Lower leg skin (tissue), 4 donors: ENCODE measurements at places on chromosomes 3 and 15. TPM values are rescaled to one million over a fixed set of nuclear protein-coding genes. Genes with fewer than 3 reads are reported as not detected.

DNA sequence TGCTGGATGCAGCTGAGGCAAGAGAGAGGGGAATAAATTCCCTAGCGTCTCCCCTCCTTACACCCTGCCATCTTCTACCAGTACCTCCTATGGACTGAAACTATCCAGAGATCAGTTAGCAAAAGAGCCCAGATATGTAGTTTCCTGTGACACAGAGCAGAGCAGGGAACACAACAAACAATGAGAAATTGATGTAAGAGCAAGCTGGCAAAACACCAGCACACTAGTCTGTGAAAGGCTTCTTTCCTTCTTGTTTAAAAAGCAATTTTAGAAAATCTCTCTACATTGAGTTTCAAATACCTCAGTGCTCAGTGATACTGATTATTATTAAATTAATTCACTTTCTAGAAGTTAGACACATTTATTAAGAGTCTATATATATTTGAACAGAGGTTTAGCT lies 215.6 kb upstream of the AZI2 start:
- no peak for DNase-seq

- DNase-seq = no peak
Measured at GRCh38 chr3:154011036-154011435, 110.2 kb upstream of the ARHGEF26 start.

DNA sequence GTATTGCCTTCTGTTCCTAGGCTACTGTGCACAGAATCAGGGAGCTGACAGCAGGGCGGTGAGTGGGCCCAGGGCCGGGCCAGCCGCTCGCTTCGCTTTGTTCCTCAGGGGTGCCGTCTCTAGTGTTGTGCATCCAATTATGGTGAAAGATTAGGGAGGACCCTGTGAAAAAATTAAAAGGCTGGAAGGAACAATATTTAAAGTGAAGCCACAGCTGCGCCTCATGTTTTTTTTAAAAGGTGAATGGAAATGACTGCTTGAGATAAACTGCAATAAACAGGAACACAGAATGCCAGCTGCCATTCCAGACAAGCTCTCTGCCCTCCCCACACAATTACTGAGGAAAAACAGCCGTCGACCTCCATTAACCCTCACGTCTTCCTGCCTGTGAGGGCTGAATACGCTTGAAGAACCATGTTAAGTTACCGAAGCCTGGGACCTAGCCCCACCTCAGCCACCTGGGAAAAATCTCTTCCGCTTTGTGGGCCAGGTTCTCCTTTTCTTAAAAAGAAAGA lies 132.0 kb upstream of the IL12A start:
- no peak for DNase-seq

DNA sequence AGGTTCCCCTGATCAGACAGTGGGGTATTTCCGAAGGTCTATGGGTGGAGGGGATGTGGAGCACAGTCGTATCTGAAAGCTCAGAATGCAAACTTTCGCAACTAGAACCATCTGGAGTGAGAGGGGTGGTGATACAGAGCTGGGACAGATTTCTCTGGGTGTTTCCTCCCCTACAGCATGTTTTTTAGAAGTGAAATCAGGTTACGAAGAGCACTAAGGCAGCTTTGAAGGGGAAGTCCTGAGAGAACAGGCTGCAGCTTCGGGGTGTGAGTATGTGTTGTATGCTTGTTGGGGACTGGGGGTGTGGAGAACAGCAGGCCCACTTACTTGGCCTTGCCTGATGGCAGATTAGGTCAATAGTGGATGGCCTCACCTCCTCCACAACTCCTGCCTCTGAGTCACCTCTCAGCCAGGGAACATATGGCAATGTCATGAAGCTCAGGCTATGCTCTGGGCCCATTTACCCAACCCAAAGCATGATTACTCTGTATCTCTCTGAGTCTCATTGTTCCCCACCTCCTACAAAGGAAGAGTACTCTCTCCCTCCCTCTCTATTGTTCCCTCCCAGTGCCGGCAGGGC lies 107.2 kb upstream of the RASGRP1 start:
- no peak for DNase-seq

DNA sequence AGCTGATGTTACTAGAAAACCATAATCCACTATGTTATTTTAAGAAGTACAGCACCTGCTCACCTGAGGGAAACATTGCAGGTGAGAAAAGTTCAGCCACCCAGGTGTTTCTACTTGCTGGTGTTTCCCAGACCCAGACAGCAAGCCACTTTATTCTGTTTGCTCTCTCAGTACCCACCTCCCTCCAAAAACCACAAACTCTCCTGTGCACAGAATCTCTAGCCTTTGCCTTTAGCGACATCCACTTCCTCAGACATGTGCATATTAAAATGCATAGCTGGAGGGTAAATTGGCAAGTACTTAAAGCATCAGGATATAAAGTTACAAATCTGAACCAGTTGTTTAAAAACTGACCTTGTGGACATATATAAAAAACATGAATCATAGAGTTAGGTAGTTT lies 36.7 kb downstream of the VGLL3 start:
- DNase-seq = no peak

DNA sequence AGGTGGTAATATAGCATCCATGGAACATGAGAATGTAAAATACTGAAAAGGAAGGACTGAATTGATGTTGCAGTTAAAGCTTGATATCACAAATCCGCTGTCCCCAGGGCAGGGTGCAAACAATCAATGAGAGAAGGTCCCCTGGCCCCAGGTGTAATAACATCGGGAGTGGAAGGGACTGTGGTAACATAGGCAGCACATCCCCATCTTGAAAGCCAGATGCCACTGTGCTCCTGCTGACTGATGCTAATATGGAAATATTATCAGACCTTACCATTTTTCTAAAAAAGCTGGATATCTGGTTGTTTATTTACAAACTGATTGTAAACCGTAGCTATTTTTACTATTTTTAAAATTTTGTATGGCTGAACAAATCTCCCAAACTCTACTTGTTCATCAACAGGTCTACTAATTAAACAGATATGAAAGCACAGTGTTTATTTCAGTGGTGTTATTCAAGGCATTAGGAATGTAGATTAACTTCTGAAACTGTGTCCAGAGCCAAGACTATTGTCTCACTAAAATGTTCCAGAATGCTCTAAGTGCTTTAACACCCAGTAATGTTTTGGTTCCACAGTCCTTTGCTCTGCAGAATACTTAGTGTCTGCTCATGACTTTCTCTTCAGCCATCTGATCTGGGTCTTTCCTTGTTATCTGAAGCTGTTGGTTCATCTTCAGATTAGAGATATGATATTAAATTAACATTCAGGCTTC lies 386.0 kb upstream of the RARB start:
- DNase-seq = no peak

GRCh38 chr3:121739902-121740301 lies 9.6 kb downstream of the GOLGB1 start:
- DNase-seq = no peak

- DNase-seq = no peak
Measured at GRCh38 chr3:106261396-106261795, 392.6 kb upstream of the CBLB start.

DNA sequence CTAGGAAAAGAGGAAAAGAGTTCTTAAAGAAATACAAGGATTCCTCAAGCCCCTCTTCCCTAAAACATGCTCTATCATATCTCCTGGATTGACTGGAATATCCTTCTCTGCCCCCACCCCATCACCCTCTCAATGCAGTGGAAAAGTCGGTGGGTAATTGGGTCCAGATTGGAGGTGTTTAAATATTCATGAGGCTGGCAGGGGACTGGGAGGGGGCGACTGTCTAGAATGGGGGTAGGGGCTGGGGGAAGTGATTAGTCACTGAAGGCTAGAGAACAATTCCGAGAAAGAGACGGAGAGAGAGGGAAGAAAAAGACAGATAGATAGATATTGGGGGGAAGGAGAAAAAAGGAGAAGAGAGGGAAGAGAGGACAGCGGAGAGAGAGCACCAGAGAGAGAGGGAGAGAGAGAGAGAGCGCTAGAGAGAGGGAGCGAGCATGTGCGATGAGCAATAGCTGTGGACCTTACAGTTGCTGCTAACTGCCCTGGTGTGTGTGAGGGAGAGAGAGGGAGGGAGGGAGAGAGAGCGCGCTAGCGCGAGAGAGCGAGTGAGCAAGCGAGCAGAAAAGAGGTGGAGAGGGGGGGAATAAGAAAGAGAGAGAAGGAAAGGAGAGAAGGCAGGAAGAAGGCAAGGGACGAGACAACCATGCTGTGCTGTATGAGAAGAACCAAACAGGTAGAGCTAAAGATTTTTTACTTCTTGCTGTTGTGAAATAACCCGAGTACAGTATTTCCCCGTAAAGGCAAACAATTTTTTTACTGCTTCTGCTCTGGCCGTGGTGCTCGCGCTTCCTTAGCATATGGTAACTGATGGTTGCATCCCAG lies at the start of gene GAP43:
TSS of gene GAP43 (plus strand) at position 467 of the 825 bp plus-strand sequence. CDS start at position 647, 180 bp downstream.
- no peak for DNase-seq

DNA sequence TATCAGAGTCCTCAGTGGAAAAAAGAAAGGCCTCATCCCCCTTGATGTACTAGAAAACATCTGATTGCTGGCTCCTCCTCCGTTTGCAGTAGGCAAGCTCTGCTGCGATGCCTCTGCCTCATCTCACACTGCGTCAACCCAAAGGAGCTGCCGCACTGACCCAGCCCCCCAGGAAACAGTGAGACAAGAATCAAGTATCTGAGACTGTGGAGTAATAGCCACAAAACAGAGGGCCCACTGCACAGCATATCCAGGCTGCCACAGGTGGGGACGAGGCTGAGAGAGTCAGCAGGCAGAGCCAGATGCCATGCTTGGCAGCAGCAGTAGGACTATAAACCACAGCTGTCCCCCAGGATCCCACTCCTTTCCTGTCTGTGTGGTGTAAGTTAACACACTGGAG lies 165.9 kb downstream of the STAC start:
- DNase-seq = no peak

DNA sequence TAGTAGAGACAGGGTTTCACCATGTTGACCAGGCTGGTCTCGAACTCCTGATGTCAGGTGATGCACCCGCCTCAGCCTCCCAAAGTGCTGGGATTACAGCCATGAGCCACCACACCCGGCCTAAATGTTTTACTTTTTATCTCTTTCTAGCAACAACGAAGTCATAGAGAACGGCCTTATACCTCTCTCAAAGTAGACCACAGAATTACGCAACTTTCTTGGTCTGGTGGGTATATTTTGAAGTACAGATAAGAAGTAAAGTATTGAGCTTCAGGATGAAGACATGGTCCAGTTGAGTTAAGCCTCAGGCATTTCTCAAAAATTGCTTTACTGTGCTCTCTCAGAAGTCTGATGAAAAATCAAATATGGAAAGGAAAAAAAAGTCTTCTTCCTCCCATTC lies 30.6 kb downstream of the FAM240A start:
- no peak for DNase-seq

DNA sequence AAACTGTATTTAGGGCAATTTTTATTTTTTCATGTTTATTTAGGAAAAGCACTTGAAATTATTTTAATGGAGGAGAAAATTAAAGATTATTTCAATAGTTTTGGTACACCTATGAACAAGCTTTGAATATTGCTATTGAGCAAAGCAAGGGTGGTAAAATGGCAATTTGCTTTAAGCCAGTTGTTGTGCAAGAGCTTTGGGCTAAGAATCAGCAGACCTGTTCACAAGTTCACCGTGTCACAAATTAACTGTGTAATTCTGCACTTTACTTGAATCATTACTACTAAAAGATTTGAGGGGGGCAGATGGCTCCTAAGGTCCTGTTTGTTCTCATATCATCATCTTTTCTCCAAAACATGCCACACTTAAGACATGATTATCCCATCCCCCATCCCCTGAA lies 238.9 kb upstream of the GBE1 start:
- DNase-seq = no peak

GRCh38 chr3:193053046-193053435 lies 135.4 kb upstream of the MB21D2 start:
- DNase-seq = no peak

DNA sequence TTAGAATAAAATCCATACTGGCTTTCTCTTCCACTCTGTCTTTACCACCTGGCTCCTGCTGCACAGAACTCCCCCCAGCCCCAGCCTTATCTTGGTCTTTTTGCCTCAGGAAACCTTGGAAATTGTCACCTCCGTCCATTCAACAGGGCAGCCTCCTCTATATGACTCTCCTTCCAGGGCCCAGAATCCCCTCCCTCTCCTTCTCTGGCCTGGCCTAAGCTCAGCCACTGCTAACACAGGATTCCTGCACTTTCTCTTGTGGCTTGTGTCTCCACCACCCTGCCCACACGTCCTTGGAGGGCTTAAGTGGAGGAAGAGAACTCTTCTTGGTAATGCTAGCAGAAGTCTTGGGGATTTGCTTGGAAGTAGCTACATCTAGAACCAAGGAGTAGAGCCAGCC lies 1.5 kb upstream of the IL17RD start:
- DNase-seq = no peak

GRCh38 chr15:69390575-69390974 lies 23.6 kb upstream of the KIF23 start:
- DNase-seq = no peak

DNA sequence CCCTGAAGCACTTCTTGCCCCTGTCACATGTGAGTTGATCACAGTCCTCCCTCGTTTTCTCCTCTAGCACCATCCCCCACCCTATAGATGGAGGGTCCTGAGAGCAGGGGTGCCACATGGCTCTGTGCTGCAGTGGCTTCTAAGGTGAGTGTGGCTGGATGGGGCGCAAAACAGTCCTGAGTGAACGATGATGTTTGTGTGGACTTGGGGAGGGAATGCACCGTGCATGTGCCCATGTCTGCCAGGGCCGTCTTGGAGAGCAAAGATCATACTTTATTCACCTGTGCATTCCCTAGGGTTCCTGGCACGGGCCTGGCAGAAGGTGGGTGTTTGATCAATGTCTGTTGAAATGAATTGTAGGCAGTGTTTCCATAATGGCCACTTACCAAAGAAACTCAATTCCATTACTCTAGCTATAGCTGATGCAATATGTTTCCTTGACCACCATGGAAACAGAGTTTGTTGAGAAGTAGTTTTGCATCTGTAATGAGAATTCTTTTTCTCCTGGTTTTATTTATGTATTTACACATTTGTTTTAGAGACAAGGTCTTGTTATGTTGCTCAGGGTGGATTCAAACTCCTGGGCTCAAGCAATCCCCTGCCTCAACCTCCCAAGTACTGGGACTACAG lies 58.0 kb downstream of the ABTB1 start:
- no peak for DNase-seq

DNA sequence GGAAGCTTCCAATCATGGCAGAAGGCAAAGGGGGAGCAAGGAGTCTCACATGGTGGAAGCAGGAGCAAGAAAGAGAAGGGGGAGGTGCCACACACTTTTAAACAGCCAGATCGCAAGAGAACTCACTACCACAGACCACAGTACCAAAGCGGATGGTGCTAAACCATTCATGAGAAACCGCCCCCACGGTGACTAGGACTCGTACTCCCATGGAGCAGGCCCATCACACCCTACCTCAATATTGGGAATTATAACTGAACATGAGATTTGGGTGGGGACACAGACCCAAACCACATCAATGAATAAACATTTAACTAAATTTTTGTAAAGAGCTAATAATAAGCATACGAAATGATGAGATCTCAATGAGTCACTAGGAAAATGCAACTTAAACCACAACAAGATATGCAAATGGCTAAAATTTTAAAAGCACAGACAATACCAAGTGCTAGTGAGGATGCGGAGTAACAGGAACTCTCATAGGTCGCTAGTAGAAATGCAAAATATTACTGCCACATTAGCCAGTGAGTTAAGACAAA lies 10.0 kb downstream of the MRPS25 start:
- DNase-seq = no peak

The MEGF11 gene
- 0.97 TPM for total RNA-seq

The SCN5A gene
- total RNA-seq = not detected

The GOLGA6A gene
- total RNA-seq = 0.23 TPM

The DHX30 gene
- 81.0 TPM for total RNA-seq

The RAD51 gene
- total RNA-seq = 1.4 TPM

The ACP3 gene
- total RNA-seq = 81.4 TPM

The EFCAB12 gene
- not detected for total RNA-seq

The CX3CR1 gene
- total RNA-seq = 1.5 TPM

The MCF2L2 gene
- total RNA-seq = 1.3 TPM
